Sigmoid colon (tissue), 7 donors: ENCODE measurements at places on chromosomes 3 and 15. TPM values are rescaled to one million over a fixed set of nuclear protein-coding genes. Genes with fewer than 3 reads are reported as not detected.

DNA sequence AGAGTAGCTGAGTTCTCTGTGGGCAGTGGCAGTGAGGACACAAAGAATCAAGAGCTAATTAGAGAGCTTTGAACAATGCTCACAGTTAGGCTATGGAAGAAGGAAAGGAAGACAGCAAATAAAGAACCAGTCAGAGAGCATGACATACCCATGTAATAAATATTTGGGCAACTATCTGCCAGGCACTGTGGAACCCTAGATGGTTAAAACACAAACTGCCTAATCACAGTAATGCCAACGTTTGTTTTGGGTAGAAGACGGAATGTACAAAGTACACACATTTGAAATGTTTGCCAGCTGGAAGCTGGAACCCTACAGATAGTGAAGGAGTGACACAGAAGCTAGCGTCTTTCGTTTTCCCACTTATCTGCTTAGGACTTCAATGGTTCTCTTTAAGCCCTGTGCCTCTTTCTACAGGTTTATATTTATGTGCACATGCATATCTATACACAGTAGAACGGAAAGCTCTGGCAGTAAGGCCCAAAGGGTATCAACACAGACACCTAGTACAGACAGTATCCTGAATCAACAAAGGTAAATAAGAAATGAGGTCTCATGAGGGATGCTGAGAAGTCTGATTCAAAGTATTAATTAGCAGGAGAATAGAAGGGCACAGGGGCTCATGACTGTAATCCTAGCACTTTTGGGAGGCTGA is 44.6 kb downstream of the ANKRD28 start:
- H3K27me3 ChIP-seq = no peaks in the 10 kb centered on the region
- H3K36me3 ChIP-seq = no peaks in the 10 kb centered on the region
- no peaks in the 10 kb centered on the region for H3K4me1 ChIP-seq
- no peak overlapping the region for H3K4me3 ChIP-seq

DNA sequence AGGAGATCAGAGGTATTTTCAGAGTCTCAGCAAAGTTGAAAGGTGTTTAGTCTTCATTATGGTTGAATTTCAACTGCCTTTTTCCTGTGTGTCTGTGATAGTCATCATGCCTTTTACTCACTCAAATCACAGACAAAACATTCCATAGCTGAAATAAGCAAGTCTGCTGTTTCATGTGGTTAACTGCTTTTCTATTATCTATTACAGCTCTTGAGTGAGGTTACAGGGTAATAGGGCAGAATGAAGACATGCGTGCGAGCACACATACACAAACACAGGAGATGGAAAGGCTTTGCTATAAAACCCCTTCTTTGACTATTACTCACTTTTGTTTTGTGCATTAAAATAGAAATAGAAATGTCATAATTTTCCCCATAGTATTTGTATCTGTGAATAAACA is 192.6 kb upstream of the RARB start:
- no peak for DNase-seq
- H3K27ac ChIP-seq = no peak overlapping the region
- no peaks in the 10 kb centered on the region for H3K4me1 ChIP-seq
- H3K27me3 ChIP-seq = no peaks in the 10 kb centered on the region

DNA sequence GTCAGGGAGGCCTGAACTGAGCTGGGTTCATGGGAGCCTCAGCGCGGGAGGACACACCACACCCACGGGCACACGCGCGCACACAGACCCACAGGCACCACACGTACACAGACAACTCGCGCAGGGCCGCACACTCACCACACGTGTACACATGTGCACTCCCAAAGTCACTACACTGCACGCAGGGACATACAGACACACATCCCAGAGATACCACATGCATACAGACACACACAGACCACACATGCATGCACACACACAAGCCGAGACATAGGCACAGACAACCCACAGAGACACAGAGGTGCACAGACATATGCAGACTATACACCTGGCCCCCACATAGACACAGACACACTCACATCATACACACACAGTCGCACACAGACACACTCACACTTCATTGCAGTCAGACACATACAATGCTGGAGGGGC is 1.1 kb upstream of the MGLL start:
- no peaks in the 10 kb centered on the region for H3K27me3 ChIP-seq
- DNase-seq = no peak
- peaks cover 27% of the 10 kb centered on the region for H3K4me1 ChIP-seq
- H3K36me3 ChIP-seq = no peaks in the 10 kb centered on the region
- peak overlapping the region; percentile 82 for H3K4me3 ChIP-seq
- peak overlapping the region; percentile 89 for H3K27ac ChIP-seq

DNA sequence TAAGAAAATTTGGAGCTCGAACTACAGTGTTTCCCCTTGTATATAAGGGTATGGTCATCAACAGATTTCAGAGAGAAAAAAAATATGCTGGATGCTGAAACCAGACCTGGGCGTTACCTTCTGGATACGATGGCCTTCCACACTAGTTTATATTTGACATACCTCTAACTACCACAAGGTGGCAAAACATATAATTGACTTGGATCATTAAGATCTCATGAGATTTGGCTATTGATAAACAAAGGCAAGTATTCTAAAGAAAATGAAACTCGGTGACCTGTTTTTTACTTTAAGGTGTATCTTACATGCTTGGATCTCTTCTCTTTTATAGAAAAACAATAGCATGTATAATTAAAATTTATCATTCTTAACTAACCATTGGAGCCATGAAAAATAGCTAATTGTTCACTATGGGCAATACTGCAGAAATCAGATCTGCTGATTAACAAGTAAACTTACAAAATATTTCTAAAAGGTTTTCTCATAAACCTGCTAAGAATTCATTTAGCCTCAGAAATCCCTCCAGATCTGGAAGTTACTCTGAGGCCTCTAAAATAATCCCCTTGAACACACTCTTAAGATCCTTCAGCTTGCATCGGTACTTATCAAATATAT is 300.6 kb upstream of the KCNH8 start:
- no peaks in the 10 kb centered on the region for H3K4me1 ChIP-seq
- no peak overlapping the region for H3K4me3 ChIP-seq
- DNase-seq = no peak
- H3K27me3 ChIP-seq = no peaks in the 10 kb centered on the region
- no peaks in the 10 kb centered on the region for H3K36me3 ChIP-seq

DNA sequence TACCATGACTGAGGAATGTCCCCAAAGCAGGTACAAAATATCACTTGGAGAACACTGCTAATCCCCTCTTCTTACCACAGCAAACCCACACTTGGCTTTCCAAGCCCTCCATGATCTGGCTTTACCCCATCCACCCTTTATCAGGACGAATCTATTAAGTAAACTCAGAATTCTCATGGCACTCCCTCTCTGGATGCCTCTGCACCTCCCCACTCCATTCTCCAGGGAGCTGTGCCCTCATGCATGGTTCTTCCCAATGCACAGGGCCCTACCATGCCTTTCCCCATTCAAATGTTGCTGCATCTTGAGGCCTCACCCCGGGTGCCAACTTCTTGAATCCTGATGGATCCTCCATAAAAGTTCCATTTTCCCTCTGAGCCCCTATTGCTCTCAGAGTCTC is 2.3 kb downstream of the LYZL4 start:
- H3K4me3 ChIP-seq = no peak overlapping the region
- no peaks in the 10 kb centered on the region for H3K36me3 ChIP-seq
- H3K27ac ChIP-seq = no peak overlapping the region
- H3K27me3 ChIP-seq = no peaks in the 10 kb centered on the region

DNA sequence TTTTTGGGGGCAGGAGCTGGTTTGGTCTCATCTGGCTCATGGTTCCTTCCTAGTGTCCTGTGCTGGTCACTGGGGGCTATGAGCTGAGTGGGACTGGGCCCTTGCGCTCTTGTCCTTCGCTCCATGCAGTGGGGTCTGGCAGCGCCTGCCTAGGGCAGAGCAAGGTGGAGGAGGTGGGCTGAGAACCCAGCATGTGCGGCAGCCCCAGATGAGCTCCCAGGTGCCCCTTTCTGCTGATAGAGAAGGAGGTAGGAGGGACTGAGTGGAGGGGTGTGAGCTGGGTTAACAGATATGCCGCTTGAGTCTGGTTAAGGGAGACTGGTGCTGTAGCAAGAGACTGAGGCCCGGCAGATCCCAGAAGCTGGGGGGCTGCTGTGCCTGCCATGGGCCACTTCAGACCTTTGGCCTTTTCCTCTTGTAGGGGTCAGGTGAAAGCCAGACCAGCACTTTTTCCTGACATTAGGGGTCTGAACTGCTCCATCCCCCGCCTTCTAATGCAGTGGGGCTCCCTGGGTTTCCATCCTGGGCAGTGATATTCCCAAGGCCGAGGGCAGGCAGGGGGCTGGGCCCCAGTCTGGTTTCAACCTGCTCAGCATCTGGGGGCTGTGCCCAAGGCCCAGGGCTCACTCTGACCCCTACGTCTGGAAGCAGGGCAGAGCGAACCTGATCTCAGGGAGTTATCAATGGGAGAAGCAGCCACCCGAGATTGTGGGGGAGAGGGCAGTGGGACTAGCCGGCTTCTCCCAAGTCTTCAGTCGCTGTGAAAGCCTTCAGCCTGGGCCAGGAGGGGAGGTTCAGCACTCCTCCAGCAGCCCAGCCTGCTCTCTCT is 62.9 kb upstream of the PRR23C start:
- no peak overlapping the region for H3K4me3 ChIP-seq
- H3K36me3 ChIP-seq = no peaks in the 10 kb centered on the region
- H3K27ac ChIP-seq = no peak overlapping the region
- DNase-seq = no peak
- H3K4me1 ChIP-seq = no peaks in the 10 kb centered on the region
- H3K27me3 ChIP-seq = no peaks in the 10 kb centered on the region

DNA sequence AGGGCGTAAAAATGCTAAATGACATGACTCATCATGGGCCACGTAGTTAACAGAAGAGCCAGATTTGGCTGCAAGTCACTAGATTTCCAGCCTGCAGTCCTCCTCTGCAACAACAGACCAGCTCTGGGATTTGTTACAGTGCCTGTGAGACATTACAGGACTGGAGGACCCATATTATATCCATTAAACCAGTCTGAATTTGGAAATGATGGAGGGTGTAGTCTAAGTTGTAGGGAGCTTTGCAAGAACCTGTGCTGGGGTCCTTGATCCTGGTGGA is 10.8 kb downstream of the ZNF774 start:
- peak; percentile 79 for DNase-seq
- peak overlapping the region; percentile 83 for H3K27ac ChIP-seq
- no peaks in the 10 kb centered on the region for H3K36me3 ChIP-seq

Gene SEMA5B
- total RNA-seq = 0.68 TPM

Gene NEK10
- 20.3 TPM for total RNA-seq

Gene RASGRF1
- total RNA-seq = 0.14 TPM

Gene GOLGA6B
- not detected for total RNA-seq

Gene SLC41A3
- total RNA-seq = 45.1 TPM
